ENCODE measurements at places on chromosomes 6 and 20.

DNA sequence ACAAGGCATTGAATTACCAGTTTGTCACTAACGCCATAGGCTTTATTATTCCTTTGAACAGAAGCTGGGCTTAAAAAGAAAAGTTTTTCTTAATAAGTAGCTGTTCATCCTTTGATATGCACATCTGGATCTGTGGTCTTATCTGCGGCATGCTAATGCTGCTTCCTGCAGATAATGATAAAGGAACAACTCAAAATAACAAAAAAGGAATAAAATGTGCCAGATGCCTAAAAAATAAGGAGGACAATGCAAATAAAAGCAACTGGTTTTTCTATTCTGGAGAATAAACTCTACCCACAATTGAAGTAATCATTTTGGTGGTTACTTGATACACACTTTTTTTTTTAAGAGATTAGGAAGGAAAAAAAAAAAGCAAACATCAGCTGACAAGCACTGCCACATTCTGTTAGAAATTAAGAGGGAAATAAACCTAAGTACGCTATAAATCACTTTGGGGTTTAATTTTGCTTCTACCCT is 156.8 kb upstream of the SALL4 start:
- DNase-seq = no peak

GRCh38 chr6:166905505-166906134 is 50.7 kb downstream of the RNASET2 start:
- DNase-seq = no peak

DNA sequence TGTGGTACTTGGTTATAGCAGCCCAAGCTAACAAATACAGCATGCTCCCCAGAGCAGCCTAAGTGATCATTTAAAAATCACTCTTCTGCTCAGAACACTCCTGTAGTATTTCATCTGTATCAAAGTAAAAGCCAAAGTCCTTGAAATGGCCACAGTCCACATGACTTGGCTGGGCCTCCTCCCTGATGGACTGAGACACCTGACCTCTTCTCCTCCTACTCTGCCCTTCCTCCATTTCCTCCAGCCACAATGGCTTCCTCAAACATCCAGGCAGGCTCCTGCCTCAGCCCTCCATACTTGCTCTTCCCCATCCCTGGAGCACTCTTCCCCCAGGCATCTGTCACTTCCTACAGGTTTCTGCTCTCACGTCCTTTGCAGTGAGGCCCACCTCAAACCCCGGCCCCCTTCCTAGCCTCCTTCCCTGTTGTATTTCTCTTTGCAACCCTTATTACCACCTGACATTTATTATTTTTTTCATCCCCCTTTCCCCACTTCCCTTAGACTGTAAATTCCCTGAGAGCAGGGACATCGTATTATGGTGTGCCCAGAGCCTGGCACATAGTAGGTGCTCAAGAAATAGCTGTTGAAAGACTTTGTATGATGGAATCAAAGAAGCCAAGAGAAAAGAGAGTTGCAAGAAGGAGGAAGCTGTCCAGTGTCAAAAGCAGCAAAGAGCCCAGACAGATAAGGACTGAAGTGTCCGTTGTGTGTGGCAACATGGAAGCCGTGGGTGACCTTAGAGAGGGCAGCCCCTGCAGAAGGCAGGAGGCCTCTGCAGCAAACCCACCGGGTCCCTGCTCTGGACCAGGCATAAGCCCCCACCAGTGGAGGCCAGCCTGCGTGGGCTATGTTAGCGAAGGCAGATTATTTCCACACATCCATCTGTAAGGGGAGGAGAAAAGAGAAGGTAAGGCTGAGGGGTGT is 87.5 kb downstream of the TRERF1 start:
- DNase-seq = no peak

- DNase-seq = no peak
Measured at GRCh38 chr6:128648022-128648598, 127.7 kb upstream of the PTPRK start.

DNA sequence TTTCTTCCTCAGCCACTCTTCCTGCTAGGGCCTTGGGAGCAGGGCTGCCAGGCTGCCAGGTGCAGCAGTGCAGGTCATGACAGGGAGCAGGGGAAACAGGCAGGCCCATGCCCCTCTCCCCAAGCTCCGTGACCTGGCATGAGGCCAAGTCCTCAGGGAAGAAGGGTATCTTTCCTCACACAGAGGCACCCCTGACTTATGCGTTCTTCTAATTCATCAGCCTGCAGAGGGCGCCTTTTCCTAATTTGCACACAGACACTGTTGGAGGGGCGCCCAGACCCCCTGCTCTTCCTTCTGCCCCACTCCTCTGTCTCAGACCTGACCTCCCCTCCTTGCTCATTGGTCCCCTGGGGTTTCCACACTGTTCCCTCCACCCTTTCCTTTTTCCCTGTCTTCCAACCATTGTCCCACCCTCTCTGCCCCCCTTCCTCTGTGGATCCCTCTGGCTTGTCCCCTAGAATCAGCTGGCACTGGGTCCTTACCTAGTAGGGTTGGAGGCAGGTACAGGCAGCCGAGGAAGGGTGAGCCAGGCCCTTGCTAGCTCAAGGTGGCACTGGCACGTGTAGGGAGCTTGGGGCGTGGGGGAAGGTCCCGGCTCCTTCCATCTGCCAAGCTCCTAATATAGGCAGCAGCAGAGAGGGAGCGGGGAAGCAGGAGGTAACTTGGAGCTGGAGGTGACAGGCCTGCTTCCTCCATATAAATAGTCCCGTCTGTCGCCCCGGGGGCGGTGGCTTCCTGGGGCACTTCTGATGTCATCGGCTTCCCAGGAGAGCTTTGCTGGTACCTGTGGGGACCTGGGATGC is 154.9 kb upstream of the MLN start:
- DNase-seq = no peak
